Left forelimb (tissue), 1 donor: ENCODE measurements at places on chromosomes 12 and 14.

GRCh38 chr12:79822475-79822874 is 112.4 kb downstream of the PPP1R12A start:
- DNase-seq = no peak

DNA sequence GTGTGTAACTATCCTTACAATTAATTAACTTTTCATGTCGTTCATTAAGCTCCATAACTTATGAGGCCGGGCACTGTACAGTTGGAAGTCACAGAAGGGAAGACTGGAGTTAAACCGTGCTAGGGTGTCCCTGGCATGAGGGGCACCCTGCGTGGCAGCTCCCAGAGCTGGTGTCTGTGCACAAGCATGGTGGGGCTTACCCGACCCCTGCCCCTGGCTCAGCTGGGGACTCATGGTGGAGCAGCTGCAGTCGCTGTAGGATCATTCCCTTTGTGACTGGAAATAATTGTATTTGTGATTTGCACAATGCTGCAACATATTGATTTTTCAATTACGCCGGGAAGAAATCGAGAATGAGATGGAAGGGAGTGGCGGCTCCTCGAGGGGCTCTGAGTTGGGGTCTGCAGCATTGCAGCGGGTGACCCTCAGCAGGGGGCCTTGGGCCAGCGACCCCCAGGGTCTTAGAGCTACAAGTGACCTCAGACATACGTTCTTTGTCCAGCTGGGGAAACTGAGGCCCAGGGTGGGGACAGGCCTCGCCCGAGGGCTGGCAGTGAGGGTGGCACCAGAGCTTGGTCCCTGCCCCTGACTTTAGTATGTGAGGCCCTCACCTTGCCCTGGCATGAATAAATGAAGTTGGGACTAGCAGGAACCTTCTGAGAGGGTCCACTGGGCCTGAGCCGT is 125.4 kb downstream of the KIF26A start:
- DNase-seq = no peak

DNA sequence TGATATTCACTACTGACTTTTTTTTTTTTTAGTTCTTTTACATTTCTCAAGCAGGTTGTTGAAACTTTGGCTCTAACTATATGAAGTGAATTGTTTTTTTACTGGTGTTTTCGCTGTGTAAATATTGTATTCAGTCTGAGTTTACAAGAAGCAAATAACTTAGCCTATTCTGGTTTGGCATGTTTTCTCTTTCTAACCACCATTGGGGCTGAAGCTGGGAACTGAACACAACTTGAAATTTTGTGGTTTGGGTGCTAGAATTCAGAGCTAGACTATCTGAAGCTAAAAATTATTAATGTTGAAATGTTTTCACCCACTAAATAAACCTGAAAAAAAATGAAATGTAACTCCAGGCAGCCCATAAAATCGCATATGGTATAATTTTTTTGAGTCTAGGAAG is 37.2 kb downstream of the RAD51B start:
- no peak for DNase-seq

GRCh38 chr12:116215023-116215422 is 62.5 kb downstream of the MED13L start:
- no peak for DNase-seq

DNA sequence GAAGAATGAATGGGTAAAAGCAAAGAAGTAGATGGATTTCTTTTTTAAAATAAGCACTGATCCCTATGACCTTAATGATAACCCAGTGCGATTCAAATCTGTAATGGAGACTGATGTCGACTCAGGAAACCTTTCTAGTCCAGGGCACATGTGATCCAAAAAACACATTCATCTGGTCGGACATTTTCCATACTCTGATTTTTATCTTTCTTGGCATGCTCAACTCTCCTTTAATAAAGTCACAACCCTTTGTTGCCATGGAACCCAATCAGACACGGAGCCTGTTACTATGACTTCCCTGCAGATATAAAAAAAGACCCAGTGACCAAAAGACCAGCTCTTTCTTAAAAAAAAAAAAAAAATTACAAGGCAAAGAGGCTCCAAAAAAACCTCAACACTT is 27.9 kb downstream of the TMCC3 start:
- no peak for DNase-seq

- no peak for DNase-seq
These were observed 182.8 kb downstream of the TSPAN9 start for GRCh38 chr12:3259973-3260372.

DNA sequence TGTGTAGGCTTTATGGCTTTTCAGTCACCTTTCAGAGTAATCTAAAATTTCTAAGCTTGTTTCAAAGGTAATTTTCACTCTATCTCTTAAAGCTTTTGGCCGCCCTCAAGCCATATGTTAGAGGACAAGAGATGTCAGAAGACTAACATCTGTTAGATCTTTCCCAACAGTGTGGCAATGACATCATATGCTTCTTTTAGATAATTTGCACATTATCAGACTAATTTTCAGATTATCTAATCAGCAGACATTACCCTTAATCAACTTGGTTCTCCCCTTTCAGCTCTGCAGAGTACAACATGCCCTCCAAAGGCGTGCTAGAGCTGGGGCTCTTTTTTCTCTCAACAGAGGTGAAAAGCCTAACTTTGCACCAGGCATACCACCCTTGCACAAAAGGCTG is 207.1 kb downstream of the DPF3 start:
- DNase-seq = no peak

- no peak for DNase-seq
These were observed 65.0 kb downstream of the CDK17 start for GRCh38 chr12:96335270-96335669.

GRCh38 chr14:92633724-92634123 is 114.7 kb downstream of the LGMN start:
- DNase-seq = no peak

DNA sequence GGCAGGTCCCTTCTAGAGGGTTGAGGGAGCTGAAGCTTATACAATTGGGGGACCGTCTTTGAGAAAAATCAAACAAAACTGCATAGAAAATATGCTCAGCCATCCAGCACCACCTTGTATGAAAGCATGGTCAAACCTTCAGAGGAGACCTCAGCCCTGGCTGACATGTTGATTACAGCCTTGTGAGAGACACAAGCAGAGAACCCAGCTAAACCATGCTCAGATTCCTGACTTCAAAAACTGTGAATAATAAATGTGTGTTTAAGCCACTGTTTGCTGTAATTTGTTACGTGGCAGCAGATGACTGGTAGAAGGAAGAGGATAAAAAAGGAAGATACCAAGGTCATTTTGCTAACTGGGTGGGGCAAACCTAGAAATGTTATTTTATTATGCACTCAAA is 115.7 kb downstream of the NUAK1 start:
- DNase-seq = no peak
